ENCODE measurements at places on chromosomes 1 and 21. TPM values are rescaled to one million over a fixed set of nuclear protein-coding genes. Genes with fewer than 3 reads are reported as not detected.

- H3K36me3 ChIP-seq = no peaks in the 10 kb centered on the region
- H3K4me3 ChIP-seq = no peak overlapping the region
- no peaks in the 10 kb centered on the region for H3K4me1 ChIP-seq
- no peak for DNase-seq
- H3K27me3 ChIP-seq = no peaks in the 10 kb centered on the region
Measured at GRCh38 chr1:228358039-228358763, 48.4 kb downstream of the TRIM11 start.

DNA sequence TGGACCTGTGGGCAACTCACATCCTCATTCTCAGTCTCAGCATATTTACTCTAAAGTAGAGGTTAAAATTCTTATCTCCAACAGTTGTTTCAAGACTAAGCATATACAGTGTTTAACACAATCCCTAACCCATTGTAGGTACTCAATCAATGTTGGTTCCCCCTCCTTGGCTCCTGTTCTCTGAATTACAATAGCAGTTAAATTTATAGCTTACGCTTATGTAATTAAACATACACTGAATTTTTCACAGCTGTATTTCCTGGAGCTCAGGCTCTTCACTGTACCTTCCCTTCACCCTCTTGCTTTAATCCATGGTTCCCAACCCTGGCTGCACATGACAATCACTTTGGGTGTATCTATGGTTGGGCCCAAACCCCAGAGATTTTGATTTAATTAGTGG, 89.4 kb downstream of the LPAR3 start:
- no peaks in the 10 kb centered on the region for H3K27me3 ChIP-seq
- no peaks in the 10 kb centered on the region for H3K4me1 ChIP-seq
- DNase-seq = no peak
- no peak overlapping the region for H3K27ac ChIP-seq
- H3K36me3 ChIP-seq = no peaks in the 10 kb centered on the region

GRCh38 chr1:241639623-241640148, 483 bp downstream of the CHML start:
- no peaks in the 10 kb centered on the region for H3K4me1 ChIP-seq
- peak overlapping the region; percentile 97 for H3K4me3 ChIP-seq
- DNase-seq = peak; percentile 26
- H3K27ac ChIP-seq = peak overlapping the region; percentile 78
- no peaks in the 10 kb centered on the region for H3K36me3 ChIP-seq

DNA sequence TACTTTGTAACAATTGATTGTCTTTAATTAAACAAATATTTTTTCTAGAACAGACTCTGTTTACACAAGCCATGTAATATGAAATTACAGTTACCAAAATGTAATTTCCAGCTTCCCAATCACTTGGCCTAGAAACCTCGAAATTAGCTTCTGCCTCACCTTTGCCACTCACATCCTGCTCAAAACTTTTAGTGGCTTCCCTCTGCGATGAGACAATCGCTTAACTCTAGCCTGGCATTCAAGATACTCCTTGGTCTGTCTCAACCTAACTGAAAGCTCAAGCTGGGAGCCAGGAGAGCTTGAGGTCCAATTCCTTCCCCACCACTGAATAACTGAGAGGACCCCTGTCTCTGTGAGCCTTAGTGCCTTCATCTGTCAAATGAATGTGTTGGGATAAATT, 42.8 kb downstream of the GFI1 start:
- no peak for DNase-seq
- no peaks in the 10 kb centered on the region for H3K4me1 ChIP-seq
- H3K4me3 ChIP-seq = no peak overlapping the region
- H3K27ac ChIP-seq = no peak overlapping the region
- no peaks in the 10 kb centered on the region for H3K27me3 ChIP-seq
- no peaks in the 10 kb centered on the region for H3K36me3 ChIP-seq

- H3K4me1 ChIP-seq = no peaks in the 10 kb centered on the region
- no peak overlapping the region for H3K4me3 ChIP-seq
- H3K36me3 ChIP-seq = no peaks in the 10 kb centered on the region
- no peaks in the 10 kb centered on the region for H3K27me3 ChIP-seq
- DNase-seq = no peak
- H3K27ac ChIP-seq = no peak overlapping the region
Measured at GRCh38 chr1:115701090-115701489, 59.3 kb downstream of the VANGL1 start.

DNA sequence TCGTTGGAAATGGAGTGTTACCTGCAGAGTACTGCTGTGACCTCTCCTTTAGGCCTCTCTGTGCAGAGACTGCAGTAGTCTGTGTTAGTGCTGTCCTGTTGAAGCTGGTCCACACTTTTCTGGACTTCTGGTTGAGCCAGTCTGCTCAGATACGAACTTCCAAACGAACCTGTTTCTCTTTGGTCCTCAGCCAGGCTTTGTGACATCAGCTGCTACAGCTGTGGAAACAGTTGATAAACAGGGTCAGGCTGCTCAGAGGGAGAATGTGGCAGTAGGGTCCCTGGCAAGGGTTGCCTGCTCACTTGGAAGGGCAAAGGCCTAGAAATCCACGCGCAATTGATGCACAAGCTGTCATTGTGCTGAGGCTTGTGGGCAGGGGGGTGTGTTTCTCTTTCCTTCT, 98.8 kb downstream of the NOS1AP start:
- H3K27ac ChIP-seq = no peak overlapping the region
- no peak overlapping the region for H3K4me3 ChIP-seq
- H3K4me1 ChIP-seq = no peaks in the 10 kb centered on the region
- no peak for DNase-seq
- no peaks in the 10 kb centered on the region for H3K36me3 ChIP-seq

DNA sequence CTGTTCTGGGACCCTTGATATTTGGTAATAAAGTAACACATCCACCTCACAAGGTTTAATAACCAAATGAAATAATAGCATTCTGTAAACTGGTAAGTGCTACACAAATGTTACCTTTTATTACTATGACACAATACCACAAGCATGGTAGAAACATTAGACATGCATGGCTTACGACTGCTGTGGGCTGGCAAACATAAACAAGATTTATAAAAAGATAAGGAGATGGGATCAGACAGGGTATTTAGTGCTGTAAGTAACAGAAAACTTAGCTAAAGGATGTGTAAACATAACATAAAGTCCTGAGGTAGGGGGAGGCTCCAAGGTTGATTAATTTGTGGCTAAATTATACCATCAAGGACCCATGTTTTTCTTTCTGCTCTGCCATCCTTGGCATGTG, 212.6 kb downstream of the BARHL2 start:
- H3K27me3 ChIP-seq = no peaks in the 10 kb centered on the region
- no peaks in the 10 kb centered on the region for H3K36me3 ChIP-seq
- H3K4me3 ChIP-seq = no peak overlapping the region

Gene MIXL1
- total RNA-seq = not detected

Gene HES2
- total RNA-seq = not detected

Gene RAB3GAP2
- total RNA-seq = 47.6 TPM
